ENCODE measurements at places on chromosomes 5 and 9.
A peak's percentile ranks its signal among the peaks of the same experiment; 100 is the strongest.

DNA sequence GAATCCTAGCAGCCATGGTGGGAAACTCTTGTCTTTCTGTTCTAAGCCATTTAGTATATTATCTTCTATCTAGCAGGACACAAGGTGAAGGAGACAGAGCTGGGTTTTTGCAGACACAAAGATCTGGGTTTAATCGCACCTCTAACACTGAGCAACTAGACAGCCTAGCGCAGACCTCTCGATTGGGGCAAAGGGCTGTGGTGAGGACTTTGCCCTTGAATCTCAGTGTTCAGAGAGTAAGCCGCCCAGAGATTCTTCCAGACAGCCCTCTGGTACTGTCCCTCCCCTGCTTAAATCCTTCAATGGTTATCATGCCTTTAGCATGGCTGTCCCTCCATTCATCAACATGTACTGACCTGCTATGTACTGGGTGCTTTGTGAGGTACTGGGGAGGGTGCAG lies 128.1 kb downstream of the CRB2 start:
- DNase-seq = no peak

DNA sequence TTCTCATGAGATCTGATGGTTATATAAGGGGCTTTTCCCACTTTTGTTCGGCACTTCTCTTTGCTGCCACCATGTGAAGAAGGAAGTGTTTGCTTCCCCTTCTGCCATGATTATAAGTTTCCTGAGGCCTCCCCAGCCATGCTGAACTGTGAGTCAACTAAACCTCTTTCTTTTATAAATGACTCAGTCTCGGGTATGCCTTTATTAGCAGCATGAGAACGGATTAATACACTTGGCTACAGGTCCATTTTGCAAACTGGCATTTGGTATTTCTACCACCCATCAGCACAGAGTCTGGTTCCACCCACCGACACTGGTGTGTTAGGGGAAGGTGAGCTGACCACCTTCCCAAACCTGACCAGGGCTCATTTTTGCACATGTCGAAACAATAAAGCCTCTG lies 47.9 kb upstream of the RARS1 start:
- DNase-seq = no peak

GRCh38 chr5:174504266-174504726 lies 220.1 kb upstream of the MSX2 start:
- no peak for DNase-seq

DNA sequence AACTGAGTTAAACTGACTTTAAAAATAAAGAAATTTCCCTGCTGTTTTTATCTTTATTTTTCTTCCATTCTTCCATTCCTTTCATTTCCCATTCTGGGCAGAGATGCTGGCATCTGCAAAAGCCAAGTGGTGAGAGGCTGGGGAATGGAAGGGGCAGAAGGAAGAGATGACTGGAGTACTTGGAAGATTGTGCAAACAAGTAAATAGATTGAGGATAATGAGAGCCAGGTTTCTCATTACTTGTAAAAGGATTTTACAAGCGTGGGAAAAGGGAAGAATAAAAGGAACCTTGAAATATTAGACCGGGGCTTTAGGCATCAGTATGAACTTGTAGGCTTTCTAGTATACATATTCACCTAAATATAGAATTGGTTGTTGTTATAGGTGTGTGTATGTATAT lies 341.2 kb downstream of the CAAP1 start:
- no peak for DNase-seq

GRCh38 chr9:135862809-135863208 lies 44.5 kb downstream of the CAMSAP1 start:
- DNase-seq = no peak

DNA sequence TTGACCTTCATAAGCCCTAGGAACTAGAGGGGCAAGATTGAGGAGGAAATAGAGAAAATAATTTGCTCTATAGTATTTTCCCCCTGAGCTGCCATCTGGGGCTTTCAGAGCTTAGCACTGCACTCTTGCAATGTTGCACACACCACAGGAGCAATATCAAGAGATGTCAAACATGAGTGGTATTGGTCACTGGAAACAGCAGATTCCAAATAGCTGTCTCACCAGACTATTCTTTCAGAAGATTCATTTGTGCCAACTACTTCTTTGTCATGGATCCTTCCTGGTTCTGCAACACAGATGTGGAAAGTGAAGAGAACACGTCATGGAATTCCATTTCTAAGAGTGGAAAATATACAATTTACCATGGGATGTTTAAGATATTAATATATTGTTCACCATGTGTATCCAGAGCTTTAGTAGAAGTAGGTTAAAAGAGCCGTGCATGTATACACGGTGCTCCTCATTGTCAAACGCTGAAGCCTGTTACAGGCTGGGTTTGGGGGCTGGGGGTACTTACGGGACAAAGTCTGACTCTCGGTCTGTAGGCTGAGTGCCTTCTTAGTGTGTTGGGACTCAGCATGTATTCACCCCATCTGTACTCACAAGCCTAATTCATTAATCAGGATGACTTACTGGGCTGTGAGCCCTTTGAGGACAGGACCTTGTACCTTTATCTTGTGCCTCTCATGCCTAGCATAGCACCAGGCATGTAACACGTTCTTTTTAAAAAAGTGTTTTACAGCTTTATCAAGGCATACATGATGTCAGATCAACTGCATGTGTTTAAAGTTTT lies 31.4 kb upstream of the GDNF start:
- DNase-seq = peak; percentile 83

DNA sequence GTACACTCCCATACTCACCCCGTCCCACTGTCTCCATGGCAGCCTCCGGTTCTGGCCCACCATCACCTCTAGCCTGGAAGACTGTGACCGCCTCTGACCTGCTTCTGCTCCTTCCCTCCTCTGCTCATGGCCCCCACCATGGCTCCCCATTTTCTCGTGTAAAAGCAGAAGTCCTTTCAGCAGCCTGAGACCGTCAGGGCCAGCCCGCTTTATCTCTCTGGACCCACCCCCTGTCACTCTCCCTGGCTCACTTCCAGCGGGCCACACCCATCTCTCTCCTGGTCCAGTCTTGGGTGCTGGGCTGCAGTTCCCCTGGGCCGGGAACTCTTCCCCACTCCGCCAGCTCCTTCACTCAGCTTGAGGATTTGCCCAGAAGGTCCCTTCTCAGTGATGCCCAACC lies 96.0 kb upstream of the RUFY1 start:
- DNase-seq = no peak

DNA sequence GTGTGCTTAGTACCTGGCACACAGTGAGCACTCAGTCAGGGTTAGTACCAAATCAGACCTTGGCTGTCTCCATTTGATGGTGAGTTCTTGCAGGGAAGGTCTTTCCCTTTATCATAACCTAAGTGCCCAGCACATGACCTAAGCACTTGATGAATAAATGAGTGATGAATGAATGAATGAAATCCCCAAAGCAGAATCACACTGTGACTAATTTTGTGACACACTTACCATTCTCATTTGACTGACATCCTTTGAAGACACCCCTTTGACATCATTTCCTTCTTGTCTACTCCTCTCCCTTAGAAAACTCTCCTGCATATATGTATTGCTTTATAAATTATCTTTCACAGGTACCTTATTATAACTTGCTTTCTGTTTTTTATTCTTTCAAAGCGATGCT lies 130.2 kb upstream of the ELL2 start:
- DNase-seq = no peak

DNA sequence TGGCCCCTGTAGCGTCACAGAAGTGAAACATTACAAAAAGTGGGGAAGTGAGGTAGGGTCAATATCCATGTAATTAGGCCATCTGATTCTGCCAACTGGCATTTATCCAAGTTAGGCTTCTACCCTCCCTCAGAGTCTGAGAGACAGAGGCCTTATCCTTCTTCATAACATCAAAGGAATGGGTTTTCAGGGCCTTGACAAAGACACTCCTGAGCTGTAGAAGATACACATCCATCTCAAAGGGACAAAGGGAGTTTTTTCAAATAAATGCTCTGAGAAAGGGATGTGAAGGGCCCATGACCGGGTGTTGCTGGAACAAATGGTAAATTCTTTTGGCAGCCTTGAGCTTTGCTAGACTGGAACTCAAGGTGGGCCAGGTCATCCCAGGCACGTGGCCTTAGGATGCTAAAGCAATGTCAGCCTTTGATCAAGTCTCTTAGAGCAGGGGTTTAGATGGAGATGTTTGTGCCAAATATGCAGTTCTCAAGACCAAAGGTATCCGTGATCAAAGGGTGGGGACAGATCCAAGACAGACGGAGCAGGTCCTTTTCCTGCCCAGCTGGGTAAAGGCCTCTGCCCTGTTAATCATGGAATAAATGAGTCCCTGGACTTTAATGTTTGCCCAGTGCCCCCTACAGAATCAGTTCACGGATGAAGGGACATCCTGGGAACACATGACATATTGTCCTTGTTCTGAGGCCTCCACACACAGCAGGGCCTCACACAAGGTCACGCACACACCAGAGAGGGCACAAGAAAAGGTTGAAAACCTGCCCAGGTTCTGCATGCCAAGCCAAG lies 10.0 kb upstream of the FAM169A start:
- DNase-seq = no peak

DNA sequence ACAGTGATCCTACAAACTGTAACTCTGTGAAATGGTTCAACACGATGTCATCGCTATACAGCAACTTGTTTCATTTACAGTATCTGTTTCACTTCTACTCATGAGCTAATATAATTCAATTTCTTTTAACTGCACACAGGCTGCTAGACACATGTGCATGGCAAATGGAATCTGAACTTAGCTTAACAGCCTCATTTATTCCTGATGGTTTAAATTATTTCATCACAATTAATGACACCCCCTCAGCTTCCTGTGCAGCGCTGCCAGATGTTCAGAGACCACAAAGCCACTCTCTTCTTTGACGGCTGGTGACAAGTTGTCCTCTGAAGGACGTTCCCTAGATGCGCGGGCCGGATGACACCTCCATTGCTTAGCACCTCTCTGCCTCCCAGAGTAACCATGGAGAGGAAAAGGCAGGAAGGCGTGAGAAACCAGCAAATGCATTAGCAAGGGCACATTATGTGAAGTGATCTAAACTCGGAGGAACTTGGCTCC lies 191.1 kb downstream of the BNC2 start:
- DNase-seq = peak; percentile 52

All from AG20443 (cell line).